ENCODE measurements at places on chromosomes 3 and 15.

DNA sequence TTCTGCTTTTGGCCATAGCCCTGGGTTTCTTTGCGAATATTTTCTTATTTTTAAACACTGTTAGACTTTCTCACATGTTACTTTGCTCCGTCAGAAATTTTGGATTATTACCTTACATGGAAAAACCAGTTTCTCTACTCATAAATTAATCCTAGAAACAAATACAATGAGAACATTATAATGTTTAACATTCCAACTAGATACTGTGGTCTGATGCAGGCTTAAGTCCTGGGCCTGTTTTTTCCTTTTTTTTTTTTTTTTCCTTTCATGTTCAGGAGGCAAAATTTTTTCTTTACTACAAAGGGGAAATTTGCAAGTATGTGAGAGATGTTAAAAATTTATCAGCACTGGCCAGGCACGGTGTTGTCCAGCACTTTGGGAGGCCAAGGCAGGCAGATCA lies 28.9 kb downstream of the POPDC2 start:
- H3K4me1 ChIP-seq, result peaks cover 67% of the 10 kb centered on the region
- no peak for DNase-seq
- peaks cover 2% of the 10 kb centered on the region for H3K36me3 ChIP-seq
- H3K4me3 ChIP-seq, result no peak overlapping the region

DNA sequence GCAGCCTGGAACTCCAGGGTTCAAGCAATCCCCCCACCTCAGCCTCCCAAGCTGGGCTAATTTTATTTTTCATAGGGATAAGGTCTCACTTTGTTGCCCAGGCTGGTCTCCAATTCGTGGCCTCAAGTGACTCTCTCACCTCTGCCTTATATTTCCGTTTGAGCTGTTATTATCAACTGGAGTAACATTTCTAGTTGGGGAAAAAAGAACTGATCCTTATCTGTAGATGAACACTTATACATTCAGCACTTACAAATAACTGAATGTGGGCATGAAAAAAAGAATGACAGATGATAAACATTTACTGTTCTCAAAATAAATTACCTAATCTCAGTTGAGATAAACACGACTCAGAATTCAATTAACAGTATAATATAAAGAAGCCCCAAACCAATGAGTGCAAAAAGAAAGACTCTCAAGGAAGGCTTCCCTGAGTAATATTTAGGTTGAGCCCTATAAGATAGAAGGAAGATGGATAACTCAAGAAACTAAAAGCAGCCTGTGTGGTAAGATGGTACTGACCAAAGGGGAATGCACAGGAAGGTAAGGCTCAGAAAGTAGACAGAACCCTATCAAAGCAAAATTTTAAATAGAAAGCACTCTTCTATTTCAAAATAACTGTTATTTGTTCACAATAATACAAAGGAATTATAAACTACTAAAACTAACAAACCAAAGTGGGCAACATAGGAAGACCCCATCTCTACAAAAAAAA lies 11.8 kb downstream of the UBE3A start:
- no peak overlapping the region for H3K4me3 ChIP-seq
- peaks cover 42% of the 10 kb centered on the region for H3K36me3 ChIP-seq
- no peak for DNase-seq
- no peak overlapping the region for H3K27ac ChIP-seq

GRCh38 chr15:47887241-47887800 lies 170.0 kb downstream of the SEMA6D start:
- no peaks in the 10 kb centered on the region for H3K36me3 ChIP-seq
- H3K4me1 ChIP-seq, result no peaks in the 10 kb centered on the region
- H3K27me3 ChIP-seq, result peaks cover 13% of the 10 kb centered on the region
- no peak overlapping the region for H3K27ac ChIP-seq

DNA sequence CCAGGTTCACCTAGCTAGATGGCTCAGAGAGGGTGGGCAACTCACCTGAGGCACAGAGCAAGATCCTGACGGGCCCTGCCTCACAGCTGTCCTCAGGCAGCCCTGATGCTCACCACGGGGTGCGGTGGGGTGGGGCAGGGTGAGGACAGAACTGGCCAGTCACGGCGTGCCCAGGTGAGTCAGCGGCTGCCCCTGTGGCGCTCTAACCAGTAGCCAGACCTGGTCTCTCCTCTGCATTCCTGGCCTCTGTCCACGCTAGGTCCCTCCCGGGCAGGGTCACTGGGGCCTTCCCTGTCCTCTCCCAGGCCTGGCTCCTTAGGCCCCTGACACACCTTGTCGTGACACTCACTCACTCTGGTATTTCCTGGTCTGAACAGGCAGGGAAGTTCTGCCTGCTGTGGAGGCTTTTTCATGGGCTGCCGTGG lies 901 bp downstream of the ALS2CL start:
- peaks cover 37% of the 10 kb centered on the region for H3K4me1 ChIP-seq
- peak overlapping the region; percentile 82 for H3K27ac ChIP-seq
- H3K27me3 ChIP-seq, result peaks cover 40% of the 10 kb centered on the region
- H3K4me3 ChIP-seq, result peak overlapping the region; percentile 80

- H3K4me1 ChIP-seq, result peaks cover 10% of the 10 kb centered on the region
- no peak overlapping the region for H3K27ac ChIP-seq
- peaks cover 8% of the 10 kb centered on the region for H3K36me3 ChIP-seq
- H3K27me3 ChIP-seq, result no peaks in the 10 kb centered on the region
- no peak for DNase-seq
- no peak overlapping the region for H3K4me3 ChIP-seq
These were observed 147.4 kb downstream of the CMSS1 start for GRCh38 chr3:99965077-99965476.

DNA sequence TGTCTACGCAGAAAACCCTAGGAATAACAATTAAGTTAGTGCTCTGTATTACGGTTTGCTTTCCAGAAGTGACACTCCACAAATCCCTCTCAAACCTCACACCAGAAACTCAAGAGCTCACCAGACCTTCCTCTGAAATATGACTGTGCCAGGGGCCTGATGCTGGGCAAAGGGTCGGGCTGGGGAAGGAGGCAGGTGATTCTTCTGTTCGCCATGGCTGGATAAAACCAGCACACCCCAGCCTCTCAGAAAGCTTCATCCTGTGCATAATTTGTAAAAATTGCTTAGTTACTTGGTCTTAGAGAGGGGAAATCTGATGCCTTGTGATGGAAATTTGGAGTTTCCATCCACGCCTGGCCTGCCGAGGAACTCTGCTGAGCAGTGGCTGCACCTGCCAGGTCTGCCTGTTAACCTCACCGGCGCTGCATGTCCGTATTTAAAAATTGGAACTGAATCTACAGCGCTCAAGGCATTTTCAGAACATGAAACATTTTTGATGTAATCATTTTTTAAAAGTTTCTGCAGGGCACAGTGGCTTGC lies 22.7 kb upstream of the ATP1B3 start:
- H3K27me3 ChIP-seq, result peaks cover 7% of the 10 kb centered on the region
- DNase-seq, result no peak
- no peaks in the 10 kb centered on the region for H3K4me1 ChIP-seq
- H3K36me3 ChIP-seq, result no peaks in the 10 kb centered on the region
- H3K4me3 ChIP-seq, result no peak overlapping the region

Measured in stimulated activated naive B cell treated with anti-CD40 and anti-IgM and Interleukin-4, amounts not matched to agents 10 μg/mL and 1 μg/mL and 100 μg/mL, for 72 hours (primary cell).